ENCODE measurements at places on chromosomes 1 and 21.

- DNase-seq: no peak
These were observed 42.9 kb upstream of the ID3 start for GRCh38 chr1:23601968-23602876.

DNA sequence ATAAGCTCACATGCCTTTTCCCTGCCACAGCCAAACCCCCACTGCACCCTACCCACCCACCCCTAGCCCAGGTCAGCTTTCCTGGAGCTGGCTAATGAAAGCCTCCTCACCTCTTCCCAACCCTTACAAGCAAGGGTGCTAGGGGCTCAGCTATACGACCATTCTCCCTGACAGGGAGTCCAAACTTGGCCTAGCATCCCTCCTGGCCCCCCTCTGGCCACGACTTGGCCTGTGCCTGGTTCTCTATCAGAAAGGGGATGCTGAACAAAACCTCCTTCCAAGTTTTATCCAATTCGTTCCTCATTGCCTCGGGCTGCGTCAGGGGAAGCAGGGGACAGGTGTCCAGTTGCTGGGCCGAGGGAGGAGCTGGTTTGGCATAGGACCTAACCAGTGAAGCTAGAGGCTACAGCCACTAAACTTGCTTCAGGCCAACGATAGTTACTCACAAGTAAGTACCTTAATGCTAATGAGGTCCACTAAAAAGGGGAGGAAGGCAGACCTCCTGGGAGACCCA is 8.6 kb downstream of the TMEM81 start:
- no peak for DNase-seq

DNA sequence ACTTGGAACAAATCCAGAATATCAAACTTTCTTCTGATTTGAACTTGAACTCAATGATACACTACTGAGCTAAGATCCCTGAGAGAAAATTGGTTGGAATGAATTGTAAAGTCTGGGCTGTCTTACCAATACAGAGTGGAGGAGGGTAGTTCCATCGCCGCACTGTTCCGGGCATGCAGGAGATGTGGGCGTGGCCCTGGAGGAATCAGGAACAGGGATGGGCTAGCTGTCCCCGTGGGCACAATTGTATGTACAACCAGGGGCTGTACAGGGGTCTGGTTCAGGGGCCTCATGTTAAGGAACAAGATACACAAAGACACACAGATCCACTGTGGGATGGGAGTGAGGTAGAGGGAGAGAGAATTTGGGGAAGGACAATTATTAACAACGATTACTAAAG is 144.3 kb downstream of the ZSCAN20 start:
- no peak for DNase-seq

GRCh38 chr1:54879872-54880271 is 7.1 kb downstream of the DHCR24 start:
- DNase-seq: no peak

- DNase-seq: no peak
These were observed 42.2 kb downstream of the LRRC53 start for GRCh38 chr1:74470251-74470650.

DNA sequence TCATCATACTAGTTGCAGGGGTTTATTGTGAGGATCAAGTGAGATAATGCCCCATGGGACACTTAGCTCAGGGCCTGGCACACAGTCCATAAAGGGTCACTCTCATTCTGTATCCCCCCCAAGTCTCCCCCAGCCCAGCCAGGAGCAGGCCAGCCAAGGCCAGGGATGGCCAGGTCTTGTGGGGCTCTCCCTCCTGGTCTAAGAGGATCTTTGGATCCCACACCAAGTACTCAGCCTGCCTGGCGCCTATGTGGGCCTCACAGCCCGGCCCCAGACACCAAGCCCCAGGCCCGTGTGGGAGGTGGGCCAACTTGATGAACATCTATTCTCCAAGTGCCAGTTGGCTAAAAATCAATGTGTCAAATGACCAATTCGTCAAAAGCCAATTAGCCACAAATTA is 117.8 kb downstream of the GLIS1 start:
- DNase-seq: no peak

DNA sequence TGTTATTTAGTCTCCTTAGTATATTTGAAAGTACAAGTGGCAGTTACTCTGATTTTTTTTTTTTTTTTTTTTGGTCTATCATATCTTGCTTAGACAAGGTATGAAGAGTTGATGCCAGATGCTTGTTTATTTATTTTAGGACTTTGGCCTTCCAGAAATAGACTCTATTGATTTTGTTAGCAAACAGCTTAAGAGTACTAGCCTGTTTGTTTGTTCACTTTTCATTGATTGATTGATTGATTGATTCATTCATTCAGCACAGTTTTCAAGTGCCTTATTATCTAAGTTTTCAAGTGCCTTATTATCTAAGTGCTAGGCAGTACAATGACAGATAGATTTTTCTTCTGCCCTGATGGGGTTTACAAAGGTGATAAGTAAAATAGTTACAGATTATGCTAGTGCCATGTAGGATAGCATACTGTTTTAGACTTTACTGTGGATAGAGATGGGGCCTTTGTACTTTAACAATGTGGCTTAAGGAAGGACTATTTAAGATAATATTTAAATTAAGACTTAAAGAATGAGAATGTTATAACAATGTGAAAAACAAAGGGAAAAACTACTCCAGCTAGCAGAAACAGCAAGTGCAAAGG is 50.5 kb downstream of the MTF2 start:
- DNase-seq: no peak

GRCh38 chr21:28773036-28773435 is 219.6 kb downstream of the LTN1 start:
- no peak for DNase-seq

GRCh38 chr1:1351511-1352427 is 2.6 kb upstream of the DVL1 start:
- no peak for DNase-seq

DNA sequence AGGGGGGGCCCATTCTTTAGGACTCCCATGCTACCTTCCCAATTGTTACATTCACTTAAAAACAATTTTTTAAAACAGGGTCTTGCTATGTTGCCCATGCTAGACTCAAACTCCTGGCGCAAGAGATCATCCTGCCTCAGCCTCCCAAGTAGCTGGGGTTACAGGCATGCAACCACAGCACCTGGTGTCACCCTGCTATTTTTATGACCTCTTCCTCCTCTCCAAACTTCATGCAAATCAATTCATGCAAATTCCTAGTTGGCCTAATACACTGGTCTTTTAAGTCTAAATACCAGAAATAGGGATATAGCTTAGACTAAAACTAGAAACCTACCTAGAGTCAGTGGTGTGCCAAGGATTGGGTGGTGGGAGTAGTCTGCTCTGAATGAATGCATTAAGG is 30.1 kb downstream of the CDKN2C start:
- DNase-seq: no peak
